Osteoblast (primary cell): ENCODE measurements at places on chromosomes 6 and 20. TPM values are rescaled to one million over a fixed set of nuclear protein-coding genes. Genes with fewer than 3 reads are reported as not detected.

The ISM1 gene
- 4.0 and 8.3 TPM in 2 replicates for total RNA-seq

The IL17F gene
- total RNA-seq, result not detected in 2 replicates

The EYA4 gene
- total RNA-seq, result 35.5 and 35.9 TPM in 2 replicates

The TRMT6 gene
- 5.4 and 5.9 TPM in 2 replicates for total RNA-seq

The MMP24 gene
- total RNA-seq, result 0.88 and 1.1 TPM in 2 replicates

The RPRD1B gene
- total RNA-seq, result 21.5 and 29.3 TPM in 2 replicates

The FAXC gene
- 0.88 and 1.1 TPM in 2 replicates for total RNA-seq

The SRC gene
- total RNA-seq, result 22.1 and 22.4 TPM in 2 replicates

The SLC52A3 gene
- not detected in 2 replicates for total RNA-seq

The SYNGAP1 gene
- 6.9 and 8.8 TPM in 2 replicates for total RNA-seq

The KAT14 gene
- 17.4 and 20.6 TPM in 2 replicates for total RNA-seq

The TAGAP gene
- not detected in 2 replicates for total RNA-seq

The LY6G6F gene
- not detected in 2 replicates for total RNA-seq

The C6orf118 gene
- total RNA-seq, result not detected in 2 replicates

GRCh38 chr20:22590662-22591061 lies 6.3 kb upstream of the FOXA2 start:
- DNase-seq, result no peak

DNA sequence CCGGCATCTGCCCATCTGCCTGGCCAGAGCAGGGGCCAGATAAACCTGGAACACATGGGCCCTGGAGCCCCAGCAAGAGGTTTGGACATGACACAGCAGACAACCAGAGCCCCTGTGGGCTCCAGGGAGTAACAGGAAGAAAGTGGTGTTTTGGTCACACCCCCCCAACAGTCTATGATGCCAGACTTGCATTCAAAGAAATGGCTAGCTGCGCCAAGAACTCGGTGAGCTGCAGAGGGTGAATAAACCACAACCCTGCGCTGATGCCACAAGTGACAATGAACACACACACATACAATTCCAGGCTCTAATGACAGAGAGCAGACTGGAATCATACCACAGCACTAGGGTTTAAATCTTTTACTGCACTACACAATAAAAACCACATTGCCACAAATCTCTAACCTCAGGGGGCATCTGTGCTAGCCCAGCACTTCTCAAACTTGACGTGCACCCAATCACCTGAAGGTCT lies 34.0 kb downstream of the TRERF1 start:
- DNase-seq, result no peak

- DNase-seq, result no peak
Observed at GRCh38 chr6:3350252-3350796, 91.6 kb downstream of the PSMG4 start.

GRCh38 chr20:56955680-56956079 lies 310.8 kb downstream of the BMP7 start:
- DNase-seq, result no peak

DNA sequence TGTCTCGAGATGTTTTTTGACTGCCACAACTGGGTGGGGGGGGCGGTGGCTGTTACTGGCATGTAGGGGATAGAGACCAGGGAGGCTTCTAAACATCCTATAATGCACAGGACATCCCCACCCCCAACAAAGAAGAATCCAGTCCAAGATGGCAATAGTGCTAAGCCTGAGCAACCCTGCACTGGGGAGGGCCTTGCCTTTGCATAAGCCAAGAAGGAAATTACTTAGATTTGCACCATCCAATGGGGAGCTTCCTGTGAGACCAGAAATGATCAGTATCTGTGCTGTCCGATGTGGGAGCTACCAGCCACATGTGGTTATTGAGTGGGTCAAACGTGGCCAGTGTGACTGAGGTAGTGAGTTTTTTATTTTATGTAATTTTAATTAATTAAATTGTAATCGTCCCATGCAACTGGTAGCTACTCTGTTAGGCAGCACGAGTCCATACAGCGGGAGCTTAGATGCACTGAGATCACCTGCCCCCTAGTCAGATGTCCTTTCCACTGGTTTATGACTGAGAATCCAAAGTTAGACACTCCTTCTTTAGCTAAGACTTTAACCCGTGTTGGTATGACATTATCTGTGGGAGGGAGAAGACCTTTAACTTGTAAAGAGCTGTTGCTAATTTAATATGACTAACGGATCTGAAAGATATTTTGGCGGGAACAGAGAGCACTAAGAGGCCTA lies 97.4 kb upstream of the NEDD9 start:
- no peak for DNase-seq

DNA sequence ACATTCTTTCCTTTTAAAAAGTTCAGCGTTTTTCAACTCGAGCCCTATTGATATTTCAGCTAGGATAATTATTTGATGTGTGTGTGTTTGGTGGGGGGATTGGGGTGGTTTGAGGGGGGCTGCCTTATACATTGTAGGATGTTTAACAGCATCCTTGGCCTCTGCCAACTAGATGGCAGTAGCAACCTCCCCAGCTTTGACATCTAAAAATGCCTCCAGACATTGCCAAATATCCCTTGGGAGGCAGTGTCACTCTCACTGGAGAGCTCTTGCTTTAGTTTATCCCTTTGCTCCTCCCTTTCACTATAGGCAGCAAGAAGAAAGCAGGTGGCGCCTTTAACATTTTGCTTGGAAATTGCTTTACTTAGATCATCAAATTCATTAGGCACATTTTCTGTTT lies 14.6 kb upstream of the TP53TG5 start:
- DNase-seq, result no peak

GRCh38 chr6:154768280-154768679 lies 35.1 kb downstream of the SCAF8 start:
- DNase-seq, result no peak

GRCh38 chr6:170188571-170189001 lies 102.3 kb downstream of the DLL1 start:
- no peak for DNase-seq

- no peak for DNase-seq
Observed at GRCh38 chr6:35419417-35419816, 32.7 kb upstream of the FANCE start.

- no peak for DNase-seq
Observed at GRCh38 chr6:153401751-153402150, 270.7 kb upstream of the RGS17 start.

DNA sequence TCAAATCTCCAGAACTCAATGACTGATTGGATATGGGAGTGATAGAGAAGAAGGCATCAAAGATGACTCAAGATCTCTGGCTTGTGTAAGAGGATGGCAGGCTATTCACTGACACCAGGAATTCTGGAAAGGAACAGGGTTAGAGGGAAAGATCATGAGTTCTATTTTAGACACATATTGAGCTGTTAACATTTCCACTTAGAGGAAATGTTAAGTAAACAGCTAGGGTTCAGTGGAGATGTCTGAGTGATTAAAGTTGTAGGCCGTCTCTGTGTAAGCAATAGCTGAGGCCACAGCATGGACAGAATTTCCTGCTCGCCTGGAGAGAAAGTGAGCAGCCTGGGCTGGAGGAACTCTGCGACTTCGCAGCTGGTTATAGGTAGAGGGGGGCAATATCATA lies 21.0 kb downstream of the ZC3H12D start:
- DNase-seq, result peak; percentile 76

DNA sequence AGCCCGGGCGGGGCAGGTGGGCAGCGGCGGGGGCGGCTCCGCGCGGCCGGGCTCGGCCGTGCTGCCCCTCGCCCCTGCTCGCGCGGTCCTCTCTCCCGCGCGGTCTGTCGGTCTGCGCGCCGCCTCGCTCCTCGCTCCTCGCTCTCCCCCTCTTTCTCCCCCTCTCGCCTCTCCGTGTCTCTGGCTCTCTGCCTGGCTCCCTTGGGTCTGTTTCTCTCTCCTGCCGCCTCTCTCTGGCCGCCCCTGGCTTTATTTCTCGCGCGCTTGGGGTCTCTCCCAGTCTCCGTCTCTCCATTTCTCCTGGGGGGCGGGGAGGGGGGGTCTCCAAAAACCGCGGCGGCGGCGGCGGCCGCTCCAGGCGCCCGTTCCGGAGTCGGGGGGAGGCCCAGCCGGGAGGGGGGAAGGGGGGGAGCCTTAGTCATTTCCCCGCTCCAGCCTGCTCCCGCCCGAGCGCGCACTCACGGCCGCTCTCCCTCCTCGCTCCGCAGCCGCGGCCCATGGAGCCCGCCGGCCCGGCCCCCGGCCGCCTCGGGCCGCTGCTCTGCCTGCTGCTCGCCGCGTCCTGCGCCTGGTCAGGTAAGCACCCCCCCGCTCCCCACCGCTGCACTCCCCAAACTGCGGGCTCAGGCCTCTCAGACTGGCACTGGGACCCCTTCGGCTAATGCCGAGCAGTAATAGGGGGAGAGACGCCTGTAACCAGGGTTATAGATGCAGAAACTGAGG lies at the start of gene SIRPA:
Gene SIRPA (plus strand): TSS at position 457 of the 723 bp plus-strand sequence. CDS start 41 bp downstream, at position 498.
- peak; percentile 99 for DNase-seq

DNA sequence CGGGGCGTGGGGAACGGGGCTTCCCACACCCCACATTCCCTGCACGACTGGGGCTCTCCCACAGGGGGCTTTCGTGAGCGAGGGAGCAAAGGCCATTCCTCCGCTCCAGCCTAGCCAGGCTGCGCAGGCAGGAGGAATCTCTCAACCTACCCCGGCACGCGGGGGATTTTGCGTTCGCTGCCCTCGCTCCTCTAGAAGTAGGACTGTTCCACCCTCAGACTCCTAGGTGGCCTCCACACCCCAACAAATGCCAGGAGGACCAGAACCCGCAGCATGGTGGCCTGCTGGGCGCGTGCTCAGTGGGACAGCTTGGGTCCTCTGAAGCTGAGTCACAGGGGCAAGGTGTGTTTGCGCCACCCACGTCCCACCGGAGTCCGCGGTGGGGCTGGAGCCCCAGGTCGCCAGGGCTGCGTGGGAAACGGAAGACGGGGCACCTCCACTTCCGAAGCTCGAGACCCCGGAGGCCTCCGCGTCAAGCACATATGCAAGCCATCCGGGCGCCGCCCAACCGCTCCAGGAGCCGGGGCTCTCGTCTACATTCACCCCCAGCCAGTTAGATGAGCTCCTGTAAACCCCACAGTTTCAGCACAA lies 1938.5 kb upstream of the DEFB115 start:
- no peak for DNase-seq

GRCh38 chr6:146785001-146785585 lies 186.3 kb downstream of the ADGB start:
- DNase-seq, result no peak

- DNase-seq, result no peak
Observed at GRCh38 chr20:5395932-5396727, 79.4 kb upstream of the PROKR2 start.

DNA sequence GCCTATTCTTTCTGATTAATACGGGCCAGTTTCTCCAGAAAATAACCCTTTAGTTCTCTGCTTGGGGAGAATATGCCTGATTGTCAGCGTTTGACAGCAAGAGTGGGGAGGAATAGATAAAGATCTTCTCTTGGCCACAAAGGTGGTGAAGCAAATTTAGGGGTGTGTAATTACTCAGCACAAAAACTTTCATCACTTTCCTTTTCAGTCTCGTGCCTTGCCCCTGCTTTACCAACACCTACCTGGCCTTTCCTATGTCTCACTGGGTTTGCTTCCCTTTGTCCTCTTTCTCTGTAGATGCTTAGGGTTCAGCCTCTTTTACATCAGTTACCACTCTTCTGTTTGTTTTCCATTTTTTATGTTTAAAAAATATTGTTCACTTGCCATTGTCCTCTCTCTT lies 99.2 kb downstream of the MCHR2 start:
- DNase-seq, result no peak

DNA sequence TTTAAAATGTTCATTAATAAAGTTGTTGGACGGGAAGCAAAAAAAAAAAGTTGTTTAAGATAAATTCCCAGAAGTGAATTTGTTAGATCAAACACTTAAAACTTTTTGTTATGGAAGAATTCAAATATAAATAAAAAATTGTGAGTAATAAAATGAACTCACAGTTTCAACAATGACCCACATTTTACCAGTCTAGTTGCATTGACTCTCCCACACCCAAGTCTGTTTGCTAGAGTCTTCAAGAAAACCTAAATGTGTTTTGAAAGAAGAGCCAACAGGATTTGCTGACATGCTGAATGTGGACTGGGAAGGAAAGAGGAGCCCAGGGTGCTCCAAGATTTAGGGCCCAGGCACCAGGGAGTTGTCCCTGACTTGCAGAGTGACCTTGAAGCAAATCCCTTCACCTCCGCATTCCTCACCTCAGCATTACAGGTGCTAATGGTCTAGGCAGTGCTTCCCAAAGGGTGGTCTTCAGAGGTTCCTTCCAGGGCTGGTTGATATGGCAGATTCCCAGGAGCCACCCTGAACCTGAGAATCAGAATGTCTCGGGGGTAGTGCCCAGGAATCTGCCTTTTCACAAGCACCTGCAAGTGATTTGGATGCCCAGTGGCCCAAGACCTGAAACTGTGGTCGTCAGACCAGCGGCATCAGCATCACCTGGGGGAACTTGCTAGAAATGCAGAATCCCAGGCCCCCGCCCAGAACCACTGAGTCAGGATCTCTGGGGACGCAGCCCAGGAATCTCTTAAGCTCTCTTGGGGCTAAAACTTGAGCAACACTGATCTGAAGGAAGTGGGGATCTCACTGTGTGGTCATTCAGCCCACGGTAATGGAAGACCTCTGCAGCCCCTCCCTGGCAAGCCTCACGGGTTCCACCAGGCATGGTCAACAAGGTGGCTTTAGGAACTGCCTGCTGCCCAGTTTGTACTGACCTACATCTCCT lies 31.1 kb downstream of the POFUT1 start:
- DNase-seq, result peak; percentile 69

GRCh38 chr20:44723391-44723790 lies 8.2 kb downstream of the CCN5 start:
- no peak for DNase-seq

DNA sequence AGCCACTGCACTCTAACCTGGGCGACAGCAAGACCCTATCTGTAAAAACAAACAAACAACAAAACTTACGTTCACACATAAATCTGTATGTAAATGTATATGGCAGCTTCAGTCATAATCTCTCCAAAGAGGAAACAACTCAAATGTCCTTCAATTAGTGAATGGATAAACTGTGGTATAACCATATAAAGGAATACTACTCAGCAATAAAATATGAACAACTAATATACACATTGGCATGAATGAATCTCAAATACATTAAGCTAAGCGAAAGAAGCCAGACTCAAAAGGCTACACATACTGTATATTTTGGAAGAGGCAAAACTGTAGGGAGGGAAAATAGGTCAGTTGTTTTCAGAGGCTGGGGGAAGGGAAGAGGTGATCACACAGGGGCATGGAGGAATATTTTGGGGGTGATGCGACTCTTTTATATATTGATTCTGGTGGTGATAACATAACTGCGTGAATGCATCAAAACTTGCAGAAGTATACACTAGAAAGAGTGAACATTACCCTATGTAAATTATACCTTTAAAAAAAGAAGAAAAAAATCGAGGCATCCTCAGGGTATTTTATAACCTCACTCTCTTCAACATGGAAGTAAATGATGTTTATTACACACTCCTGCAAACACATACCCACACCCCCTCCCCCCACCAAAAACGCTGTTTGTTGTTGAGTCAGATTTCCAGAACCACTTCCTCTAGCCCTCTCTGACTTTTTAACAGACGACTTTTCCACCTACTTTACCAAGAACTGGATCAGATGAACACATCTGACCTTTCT lies 115.2 kb upstream of the RNF24 start:
- DNase-seq, result no peak
